ENCODE measurements at places on chromosomes 11 and 22.

DNA sequence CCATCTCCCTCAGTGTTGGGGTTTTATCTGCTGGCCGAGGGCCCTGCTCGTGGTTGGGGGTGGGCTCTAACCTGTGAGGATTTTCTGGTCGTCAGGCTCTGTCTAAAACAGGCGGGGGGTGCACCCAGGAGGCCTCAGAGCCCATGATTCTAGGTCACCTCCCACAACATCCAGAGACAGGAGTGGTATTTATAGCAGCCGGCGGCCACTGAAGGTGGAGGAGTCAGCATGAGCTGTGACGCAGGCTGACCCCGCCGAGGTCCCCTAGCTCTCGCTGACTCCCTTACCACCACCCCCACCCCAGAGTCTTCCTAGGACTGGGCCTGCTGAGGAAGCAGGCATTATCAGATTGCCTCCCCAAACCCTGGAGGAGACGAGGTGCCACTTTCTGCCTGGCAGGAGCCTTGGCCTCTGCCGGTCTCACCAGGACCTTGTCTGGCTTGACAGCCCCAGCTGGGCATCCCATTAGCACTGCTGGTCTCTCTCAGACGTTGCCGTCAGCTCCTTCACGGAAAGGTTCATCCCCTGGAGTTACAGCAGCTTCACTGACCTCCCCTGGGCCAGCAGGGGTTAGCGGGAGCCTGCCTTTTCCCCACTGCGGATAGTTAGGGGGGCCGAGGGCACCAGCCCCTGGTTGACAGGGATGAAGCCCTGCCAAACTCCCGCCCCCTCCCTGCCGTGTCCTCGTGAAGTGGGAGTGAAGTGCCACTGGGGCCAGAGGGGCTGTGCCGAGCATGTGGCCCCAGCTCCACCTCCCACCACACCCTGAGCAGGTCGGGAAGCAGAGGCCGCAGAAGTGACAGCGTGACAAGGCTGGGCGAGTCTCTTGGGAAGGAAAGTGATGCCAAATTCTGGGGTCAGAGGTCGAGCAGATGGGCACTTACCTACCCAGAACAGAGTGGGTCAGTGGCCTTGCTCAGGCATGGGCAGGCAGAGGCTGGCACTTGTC is 26.5 kb downstream of the DAGLA start:
- DNase-seq: no peak

- no peak for DNase-seq
Observed at GRCh38 chr11:50155508-50155907, 122.8 kb downstream of the OR4C45 start.

GRCh38 chr11:1554981-1555712 is 16.9 kb downstream of the DUSP8 start:
- DNase-seq: no peak

DNA sequence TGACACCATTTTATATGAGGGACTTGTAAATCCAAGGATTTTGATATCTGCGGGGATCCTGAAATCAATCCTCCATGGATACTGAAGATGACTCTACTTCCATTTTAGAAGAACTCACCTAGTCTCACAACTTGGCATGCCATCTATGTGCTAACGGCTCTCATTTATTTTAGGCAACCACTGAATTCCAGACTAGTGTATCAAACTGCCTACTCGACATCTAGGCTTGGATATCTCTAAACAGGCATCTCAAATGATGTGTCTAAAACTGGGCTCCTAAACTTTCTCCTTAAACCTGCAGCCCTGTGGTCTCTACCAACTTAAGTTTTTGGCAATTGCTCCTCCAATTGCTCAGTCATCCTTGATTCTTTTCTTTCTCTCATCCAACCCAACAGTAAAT is 31.2 kb upstream of the CLNS1A start:
- no peak for DNase-seq

GRCh38 chr11:6094186-6094585 is 13.3 kb upstream of the OR56B4 start:
- DNase-seq: no peak

GRCh38 chr11:72237112-72237931 is 6.7 kb downstream of the PHOX2A start:
- no peak for DNase-seq

DNA sequence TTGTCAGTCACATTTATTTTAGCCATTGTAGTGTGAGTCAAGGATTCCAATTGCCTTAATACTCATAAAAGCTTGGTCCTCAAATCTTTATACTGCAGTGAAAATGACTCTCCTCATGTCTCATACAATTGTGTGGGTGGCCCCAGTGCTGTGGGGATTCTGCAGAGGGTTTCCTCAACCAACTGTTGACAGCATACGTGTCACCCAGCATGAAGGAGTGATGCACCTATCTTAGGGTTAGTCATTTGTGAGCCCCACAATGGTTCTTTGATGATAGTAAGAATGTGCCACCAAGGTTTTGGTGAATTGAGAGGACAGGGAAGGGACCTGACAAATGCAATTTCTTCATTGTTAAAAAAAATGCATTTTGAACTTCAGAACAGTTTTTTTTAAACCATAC is 1046.2 kb downstream of the OPCML start:
- no peak for DNase-seq

GRCh38 chr11:115544422-115544948 is 40.3 kb upstream of the CADM1 start:
- no peak for DNase-seq

GRCh38 chr11:198236-198806 is 5.4 kb downstream of the SCGB1C1 start:
- no peak for DNase-seq

DNA sequence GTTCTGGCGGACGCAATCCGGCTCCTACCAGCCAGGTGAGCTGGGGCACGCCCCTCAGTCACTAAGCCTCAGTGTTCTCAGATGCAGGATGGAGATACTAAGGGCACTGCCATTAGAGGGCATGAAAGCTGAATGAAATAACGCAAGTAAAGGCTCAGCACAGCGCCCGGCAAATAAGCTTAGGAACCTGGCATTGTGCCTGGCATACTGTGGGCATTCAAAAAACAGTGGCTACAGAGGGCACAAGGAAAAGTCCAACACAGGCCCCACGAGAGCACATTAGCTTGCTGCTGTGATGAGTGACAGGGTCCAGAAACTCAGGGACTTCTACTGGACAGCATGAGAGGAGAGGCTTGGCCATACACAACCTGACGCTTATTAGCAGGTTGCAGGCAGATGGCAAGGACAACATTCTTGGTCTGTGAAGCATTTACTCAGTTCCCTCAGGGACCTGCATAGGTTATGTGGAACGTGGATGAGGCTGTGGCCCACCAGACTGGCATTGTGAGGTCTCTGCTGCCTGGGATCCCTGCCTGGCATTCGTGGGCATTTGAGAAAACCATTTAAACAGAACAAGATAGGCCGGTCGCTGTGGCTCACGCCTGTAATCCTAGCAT is 12.2 kb downstream of the TXN2 start:
- DNase-seq: no peak

GRCh38 chr22:20107951-20108756 is 7.8 kb upstream of the RANBP1 start:
- DNase-seq: no peak

- DNase-seq: peak; percentile 76
Observed at GRCh38 chr11:117972629-117973502, 13.3 kb upstream of the IL10RA start.

GRCh38 chr11:128331317-128331716 is 256.0 kb downstream of the ETS1 start:
- DNase-seq: no peak

DNA sequence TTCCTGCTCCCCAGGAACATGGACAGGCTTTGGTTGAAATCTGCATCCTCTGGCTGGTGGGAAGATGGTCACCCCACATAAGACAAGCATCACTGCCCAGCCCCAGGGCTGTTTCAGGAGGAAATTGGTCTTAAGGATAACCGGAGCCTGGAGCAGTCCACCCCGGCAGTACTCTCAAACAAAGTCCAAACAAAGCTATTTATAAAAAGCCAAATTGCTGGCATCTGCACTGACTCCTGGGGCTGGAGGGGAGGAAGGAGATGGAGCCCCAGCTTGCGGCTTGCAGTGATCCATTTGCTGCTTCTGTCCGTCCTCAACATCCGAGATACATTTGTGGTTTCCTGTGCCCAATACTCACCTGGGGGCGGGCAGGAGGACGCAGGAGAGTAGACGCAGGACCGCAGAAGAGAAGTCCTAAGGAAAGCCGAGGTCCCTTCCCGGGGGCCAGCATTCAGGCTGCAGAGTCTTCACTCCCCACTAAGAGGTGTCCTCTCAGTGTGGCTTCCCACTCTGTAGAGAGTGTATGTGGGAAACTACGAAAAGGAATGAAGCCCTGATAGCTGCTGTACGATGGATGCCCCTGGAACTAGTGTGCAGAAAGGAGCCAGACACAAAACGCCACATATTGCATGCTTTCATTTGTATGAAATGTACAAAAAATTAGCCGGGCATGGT is 107.3 kb upstream of the FGF3 start:
- no peak for DNase-seq

GRCh38 chr22:48849963-48850657 is 977.6 kb downstream of the BRD1 start:
- DNase-seq: peak; percentile 31

DNA sequence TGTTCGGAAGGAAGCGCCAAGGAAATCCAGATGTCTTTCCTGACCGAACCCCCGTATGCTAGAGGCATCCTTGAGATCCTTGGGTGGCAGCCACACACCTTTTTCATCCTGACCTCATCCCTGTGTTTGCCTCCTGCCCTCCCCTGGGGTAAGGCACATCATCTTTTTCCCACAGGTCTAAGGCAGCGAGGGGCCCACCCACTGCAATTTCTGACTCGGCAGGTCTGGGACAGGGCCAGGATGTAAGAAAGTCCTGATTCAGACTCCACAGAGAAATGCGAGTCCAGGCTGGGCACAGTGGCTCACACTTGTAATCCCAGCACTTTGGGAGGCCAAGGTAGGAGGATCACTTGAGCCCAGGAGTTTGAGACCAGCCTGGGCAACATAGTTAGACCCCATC is 10.5 kb downstream of the ZMAT5 start:
- no peak for DNase-seq

DNA sequence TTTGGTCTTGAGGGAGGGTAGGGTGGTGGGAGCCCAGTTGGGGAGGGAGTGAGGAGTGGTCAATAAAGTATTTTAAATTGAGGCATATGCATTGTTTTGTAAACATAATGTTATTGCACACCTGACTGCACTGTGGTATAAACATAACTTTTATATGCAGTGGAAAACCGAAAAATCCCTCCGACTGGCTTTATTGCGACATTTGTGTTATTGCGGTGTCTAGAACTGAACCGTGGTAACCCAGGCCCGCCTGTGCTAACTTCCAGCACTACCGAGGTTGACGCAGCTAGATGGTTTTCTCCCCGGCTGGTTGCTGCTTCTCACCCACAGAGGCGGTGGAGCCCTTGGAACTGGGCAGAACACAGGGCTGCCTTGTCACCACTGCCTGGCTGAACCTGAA is 7.6 kb upstream of the RNH1 start:
- DNase-seq: no peak

DNA sequence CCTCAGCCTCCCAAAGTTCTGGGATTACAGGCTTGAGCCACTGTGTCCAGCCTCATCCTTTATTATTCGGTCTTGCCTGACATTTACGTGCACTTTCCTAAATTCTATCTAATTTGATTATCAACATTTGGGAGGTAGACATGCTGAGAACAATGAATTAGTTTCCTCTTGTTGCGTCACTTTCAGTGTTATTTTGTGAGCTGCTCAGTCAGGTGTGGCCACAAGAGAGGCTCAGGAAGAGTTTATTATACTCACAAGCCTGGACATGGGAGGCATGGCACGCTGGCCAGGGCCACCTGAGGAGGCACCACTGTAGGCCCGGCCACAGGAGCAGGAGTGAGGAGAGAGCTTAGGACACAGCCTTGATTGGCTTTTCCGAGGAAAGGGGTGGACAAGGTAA is 59.7 kb upstream of the RBFOX2 start:
- DNase-seq: no peak

- DNase-seq: no peak
Observed at GRCh38 chr11:27309046-27309445, 54.0 kb downstream of the CCDC34 start.

GRCh38 chr22:23305321-23305910 is 125.1 kb downstream of the BCR start:
- no peak for DNase-seq

DNA sequence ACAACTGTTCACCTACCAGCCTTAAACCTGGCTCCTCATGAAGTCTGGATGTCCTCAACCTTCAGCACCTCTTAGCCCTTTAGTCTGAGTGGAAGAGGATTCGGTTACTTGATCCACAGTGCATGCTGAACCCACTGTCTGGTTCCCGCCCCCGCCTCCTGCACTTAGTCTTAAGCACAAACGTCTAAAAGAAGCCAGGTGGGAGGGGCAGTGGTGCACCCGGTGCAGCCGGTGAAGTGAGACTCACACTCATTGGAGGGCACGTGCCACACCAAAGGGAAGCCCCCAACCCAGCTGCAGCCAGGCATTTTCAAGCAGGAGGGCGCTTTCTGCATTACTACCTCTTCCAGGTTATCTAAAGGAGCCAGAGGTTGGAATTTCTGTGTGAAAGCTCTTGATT is 146.8 kb downstream of the COMMD9 start:
- DNase-seq: no peak

DNA sequence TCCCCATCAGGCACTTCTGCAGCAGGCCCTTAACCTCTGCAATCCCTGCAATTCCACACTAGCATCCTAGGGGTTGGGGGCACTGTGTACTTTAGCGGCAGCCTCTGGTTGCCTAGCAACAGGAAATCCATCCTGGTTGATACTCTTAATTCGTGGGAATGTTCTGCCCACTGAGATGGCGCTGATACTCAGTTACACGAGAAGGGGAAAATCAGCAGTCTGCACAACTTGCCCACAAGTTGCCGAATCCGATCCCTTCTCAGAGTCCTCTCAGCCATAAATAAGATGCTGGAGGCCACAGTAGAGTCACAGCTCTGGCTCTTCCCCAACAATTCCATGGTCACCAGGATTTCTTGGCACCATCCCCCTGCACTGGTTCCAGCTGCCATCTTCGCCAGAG is 57.6 kb upstream of the CRYBB3 start:
- DNase-seq: no peak

DNA sequence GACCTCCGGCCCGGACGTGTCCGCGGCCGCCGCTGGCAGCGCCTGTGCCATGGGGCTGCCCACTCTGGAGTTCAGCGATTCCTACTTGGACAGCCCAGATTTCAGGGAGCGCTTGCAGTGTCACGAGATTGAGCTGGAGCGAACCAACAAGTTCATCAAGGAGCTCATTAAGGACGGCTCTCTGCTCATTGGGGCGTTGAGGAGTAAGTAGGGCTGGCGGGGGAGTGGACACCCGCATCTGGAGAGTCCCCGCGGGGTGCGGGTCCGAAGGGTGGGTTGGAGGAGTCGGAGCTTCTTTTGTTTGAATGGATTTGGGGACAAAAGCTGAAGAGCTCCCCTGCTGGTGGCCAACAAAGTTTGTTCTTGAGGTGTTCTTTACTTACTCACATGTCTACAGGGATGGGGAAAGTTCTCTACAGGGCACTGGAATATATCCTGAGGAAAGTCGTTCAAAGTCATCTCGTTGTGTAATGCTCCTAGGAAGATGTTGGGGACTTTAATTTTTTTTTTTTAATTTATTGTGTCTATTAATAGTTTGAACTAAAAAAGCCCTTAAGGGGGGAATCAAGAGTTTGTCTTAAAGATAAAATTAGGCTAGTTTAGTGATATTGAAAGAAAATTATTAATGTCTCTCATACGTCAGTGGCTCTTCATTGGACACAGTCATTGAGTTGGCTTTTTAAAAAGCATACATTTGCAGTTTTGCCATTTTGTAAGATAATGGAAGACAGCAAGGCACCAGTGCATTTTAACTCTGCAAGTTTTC is 725 bp downstream of the ARHGAP42 start:
- DNase-seq: peak; percentile 13

Measured in NCI-H1105 treated with DMSO at 0.1 percent for 48 hours (cell line).